ENCODE measurements at places on chromosomes 11 and 22.

DNA sequence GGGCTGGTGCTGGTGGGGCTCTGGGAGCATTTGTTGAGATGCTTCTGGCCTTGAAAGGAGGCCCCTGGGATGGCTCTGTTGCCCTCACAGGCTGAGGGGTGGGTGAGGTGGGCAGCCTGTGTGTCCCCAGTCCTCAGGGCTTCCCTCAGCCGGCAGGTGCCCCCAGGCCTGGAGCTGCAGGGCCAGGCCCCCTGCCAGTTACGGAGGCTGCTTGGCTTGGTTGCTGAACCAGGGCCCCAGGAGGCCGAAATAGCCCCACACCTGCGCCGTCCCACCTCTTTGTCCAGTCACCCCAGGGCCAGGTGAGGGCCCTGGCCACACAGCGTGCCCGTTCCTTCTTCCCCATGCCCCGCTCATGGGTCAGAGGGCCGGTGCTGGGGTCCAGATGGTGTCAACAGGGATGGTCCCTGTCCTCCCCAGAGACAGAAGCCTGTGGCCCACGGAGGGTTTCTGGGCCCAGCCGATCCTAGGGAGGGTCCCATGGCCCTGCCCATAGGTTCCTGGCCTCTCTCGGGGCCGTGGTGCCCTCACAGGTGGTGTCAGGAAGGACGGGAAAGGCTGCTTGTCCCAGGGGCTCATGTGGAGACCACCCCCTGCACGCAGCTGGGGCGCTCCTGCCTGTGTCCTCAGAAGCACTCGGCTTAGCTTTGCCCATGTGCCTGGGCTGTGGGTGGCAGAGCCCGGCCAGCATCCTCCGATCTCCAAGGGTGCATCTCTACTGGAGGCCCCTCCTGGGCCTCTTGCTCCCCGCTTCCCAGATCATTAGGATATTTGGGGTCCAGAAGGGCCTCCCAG, 9.2 kb upstream of the TSSC4 start:
- no peak for DNase-seq

DNA sequence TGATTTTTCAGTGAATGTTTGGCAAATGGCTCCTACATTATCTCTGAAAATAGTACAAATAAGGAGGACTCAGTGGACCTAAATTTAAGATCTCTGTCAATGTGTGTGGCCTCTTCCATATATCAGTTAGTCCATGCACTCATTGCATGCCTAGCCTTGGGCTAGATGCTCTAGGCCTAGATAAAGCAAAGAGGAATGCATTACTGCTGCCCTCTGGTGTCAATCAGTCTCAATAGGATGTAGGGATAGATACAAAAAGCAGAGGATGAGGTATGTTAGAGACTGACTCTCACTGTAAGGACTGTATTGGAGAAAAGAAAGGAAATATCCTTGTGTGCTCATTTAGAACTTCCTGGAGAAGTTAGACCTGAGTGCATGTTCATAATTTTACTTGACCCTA, 42.0 kb downstream of the MS4A2 start:
- DNase-seq: peak; percentile 3

DNA sequence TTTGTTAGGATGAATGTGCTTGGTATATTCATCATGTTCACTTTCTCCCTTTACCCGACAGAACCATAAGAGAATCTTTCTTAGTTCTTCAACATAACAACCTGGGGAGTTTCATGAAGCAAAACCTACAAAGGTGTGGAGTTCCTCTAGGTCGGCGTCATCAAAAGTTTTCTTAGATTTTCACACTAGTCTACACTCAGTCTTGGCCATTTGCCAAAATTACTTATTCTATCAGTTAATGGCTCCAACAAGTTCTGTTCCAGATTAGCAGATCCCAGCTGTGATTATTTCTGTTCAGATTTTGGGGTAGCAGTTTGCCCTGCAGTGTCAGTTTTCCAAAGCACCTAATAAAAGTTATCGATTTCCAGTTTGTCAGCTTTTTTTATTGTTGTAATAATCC, 935.8 kb upstream of the RAG2 start:
- DNase-seq: no peak

DNA sequence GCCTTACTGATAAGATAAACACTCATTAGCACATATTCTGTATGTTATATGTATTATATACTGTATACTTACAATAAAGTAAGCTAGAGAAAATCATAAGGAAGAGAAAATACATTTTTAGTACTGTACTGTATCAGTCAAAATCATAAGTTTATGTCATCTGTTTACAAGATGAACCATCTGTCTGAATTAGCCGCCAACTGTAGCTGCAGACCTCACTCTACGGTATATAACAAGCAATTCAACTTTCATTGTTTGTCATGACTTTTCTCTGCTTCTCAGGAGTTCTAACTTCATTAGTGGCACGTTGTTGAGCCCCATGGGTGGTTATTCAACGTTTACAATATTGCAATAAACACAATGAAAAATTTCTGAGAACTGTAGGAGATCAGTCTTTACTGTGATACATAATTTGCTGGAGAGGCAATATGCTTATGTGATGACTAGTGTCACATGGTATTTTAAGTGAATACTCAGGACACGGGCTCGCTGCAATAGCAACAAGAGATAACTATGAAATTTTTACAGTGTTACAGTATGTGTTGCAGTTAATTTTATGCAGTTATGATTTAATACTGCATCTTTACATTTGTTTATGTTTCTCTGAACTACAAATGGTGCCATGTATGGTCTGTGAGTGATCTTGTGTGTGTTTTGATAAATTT, 132.2 kb upstream of the CTSC start:
- no peak for DNase-seq

DNA sequence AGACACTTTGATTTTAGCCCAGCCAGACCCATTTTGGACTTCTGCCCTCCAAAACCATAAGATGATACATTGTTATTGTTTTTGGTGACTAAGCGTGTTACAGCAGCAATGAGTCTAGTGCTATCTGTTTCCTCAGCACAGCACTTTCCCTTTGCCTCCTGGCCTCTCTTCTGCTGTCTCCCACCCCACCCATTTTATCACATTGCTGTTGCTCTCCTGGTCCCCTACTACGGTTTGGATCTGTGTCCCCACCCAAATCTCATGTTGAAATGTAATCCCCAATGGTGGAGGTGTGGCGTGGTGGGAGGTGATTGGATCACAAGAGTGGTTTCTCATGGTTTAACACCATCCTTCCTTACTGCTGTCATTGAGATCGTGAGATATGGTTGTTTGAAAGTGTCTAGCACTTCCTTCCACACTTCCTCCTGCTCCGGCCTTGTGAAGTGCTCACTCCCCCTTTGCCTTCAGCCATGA, 59.8 kb upstream of the CD82 start:
- peak; percentile 12 for DNase-seq

DNA sequence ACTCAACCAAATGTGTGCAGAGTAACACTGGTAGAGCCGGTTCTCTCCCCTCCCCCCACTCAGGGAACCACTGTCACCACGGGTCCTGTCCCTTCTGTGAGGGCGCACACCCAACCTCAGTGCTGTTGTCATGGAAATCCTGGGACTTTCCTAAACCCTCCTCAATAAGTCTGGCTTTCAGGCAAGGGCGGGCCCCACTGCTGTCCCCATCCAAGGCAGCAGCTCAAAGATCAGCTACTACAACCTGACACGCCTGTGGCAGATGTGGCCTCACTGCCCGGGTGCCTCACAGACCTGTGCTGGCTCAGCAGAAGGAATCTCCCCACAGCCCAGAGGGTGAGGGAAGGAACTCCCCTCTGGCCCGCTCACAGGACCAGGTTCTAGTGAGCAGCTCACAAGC, 2.2 kb downstream of the PRODH start:
- no peak for DNase-seq

DNA sequence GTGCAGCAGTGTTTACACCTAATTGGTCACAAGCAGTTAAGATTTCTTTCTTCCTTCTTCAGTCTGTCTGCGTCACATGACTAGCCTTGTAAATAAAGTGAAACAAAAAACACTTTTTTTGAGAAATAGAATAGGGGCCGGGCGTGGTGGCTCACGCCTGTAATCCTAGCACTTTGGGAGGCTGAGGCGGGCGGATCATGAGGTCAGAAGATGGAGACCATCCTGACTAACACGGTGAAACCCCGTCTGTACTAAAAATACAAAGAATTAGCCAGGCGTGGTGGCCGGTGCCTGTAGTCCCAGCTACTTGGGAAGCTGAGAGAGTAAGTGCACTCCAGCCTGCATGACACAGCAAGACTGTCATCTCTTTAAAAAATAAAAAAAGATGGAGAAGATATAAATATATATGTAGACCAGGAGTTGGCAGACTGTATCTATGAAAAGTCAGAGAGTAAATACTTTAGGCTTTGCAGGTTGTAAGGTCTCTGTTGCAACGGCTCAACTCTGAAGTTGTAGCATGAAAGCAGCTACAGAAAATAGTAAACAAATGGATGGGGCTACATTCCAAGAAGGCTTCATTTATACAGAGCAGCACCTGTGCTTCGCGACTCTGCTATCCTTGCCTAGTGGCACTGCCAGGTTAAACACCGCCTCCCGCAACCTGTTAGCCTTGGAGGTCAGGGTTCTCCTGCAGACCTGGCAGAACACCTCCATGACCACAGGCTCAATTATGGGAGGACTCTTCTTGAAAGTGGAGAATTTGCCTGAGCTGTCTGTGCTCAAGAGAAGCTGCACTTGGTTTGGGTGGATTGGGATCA, 55.9 kb downstream of the PPP6R2 start:
- peak; percentile 14 for DNase-seq

DNA sequence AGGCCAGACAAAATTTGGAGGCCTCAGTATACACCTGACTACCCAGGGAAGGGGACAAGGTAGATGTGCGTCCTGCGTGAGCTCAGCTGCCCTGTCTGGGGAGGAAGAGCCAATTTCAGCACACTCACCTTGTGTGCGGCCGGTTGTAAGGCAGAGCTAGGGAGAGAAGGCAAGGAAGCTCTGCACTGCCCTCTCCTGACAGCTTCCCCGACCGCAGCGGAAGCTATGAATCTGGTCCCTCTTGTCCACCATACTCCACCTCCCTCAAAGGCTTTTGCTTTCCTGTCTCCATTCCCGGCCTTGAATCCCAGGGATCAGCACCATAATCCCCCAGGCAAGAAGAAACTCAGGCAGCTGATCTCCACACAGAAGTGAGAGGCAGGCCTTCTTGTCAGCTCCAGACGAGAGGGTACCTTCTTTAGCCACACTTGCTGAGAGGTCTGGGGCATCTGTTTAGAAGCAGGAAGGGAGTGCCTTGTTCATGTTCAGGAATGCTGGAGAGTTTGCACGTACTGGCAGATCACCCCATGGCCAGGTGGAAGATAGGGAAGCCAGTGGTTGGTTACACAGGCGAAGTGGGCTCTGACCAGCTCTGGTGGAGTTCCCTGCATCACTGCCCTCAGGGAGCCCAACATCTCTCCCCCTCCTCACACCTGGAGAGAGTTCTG, 62.5 kb downstream of the FEZ1 start:
- DNase-seq: peak; percentile 45

GRCh38 chr11:122285070-122285988, 169.3 kb upstream of the BLID start:
- DNase-seq: no peak

GRCh38 chr11:11995601-11996000, 12.8 kb downstream of the DKK3 start:
- DNase-seq: no peak

GRCh38 chr11:8004008-8004407, 16.9 kb downstream of the EIF3F start:
- DNase-seq: no peak

- DNase-seq: no peak
Observed at GRCh38 chr11:130722401-130722800, 193.9 kb downstream of the SNX19 start.

GRCh38 chr22:27370269-27370668, 431.3 kb downstream of the MN1 start:
- no peak for DNase-seq

DNA sequence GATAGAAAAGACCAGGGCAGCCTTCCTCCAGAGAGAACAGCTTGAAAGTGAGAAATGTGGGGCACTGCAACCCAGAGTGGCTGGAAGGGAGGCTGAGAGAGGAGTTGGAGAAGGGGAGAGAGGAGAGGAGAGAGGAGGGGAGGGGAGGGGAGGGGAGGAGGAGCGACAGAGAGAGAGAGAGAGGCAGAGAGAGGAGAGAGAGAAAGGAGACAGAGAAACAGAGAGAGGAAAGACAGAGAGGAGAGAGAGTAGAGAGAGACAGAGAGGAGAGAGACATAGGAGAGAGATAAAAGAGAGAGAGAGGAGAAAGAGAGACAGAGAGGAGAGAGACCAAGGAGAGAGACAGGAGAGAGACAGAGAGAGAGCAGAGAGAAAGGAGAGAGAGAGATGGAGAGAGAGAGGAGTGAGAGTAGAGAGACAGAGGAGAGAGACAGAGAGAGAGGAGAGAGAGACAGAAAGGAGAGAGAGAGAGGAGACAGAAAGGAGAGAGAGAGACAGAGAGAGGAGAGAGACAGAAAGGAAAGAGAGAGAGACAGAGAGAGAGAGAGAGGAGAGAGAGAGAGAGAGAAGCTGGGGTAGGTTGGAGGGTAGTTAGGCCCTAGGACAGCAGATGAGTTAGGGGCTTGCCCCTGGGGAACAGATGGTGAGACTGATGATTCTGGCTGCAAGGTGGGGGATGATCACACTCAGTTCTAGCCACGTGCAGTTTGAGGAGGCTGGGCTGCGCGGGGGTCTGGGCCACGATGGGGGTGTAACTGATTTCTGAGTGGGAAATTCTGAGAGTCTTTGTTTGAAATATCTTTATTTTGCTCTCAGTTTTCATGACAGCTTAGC, 8.5 kb upstream of the SCYL1 start:
- no peak for DNase-seq

- peak; percentile 55 for DNase-seq
Observed at GRCh38 chr22:46737105-46737975, 712 bp downstream of the CERK start.

DNA sequence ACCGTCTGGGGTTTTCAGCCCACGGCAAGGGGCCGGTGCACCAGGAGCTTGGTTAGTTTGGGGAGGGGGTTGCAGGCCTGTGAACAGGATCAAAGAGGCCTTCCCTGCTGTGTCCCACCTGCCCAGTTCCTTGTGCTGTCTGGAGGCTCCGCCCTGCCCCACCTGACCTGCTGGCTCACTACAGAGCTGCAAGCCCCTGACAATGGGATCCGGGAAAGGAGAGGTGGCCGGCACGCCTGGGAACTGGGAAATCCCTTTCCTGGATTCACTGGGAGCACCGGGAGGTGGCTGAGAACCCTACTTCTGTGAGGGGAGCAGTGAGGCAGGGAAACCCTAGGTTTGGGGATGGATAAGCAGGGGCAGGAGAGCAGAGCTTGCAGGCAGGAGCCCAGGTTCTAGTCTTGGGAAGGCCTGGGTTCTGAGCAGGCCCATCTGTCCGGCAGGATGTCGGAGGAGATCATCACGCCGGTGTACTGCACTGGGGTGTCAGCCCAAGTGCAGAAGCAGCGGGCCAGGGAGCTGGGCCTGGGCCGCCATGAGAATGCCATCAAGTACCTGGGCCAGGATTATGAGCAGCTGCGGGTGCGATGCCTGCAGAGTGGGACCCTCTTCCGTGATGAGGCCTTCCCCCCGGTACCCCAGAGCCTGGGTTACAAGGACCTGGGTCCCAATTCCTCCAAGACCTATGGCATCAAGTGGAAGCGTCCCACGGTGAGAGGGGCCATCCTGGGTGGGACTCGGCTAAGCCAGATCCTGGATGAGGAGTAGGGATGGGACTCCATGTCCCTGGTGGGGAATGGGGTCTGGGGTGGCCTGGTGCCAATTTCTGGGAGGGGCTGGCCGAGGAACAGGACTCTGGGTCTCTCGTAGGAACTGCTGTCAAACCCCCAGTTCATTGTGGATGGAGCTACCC, 786 bp downstream of the CAPN1 start:
- no peak for DNase-seq
